ENCODE measurements at places on chromosomes 1 and 21.
A peak's percentile ranks its signal among the peaks of the same experiment; 100 is the strongest.

DNA sequence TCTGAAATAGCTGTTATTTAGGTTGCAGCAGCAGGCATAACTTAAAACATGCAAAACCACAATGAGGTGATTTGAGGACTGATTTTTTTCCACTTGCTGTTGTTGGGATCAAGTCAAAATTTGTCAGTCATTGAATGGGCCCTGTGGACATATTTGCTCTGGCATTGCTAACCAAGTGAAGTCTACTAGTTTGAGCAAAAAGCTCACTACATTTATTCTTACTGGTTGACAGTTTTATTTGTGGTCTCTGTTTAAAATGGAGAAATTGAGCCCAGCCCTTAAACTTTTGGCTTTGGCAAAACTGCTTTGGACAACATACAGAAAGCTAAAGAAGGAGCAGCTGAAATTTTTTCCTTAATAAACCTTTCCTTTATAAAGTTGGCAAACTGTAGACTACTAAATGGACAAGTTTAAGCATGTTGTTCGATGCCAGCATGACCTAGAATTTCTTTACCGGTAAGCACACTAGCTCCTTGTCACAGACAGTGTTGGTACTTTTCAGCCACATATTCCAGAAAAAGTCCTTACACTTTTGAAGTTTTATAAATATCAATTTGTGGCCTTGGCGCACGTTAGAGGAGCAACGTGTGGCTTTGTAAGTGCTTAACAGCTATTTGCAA is 234.6 kb downstream of the USP25 start:
- peaks cover 1% of the 10 kb centered on the region for H3K4me1 ChIP-seq
- DNase-seq = no peak

- H3K36me3 ChIP-seq = no peaks in the 10 kb centered on the region
- no peak for DNase-seq
- no peaks in the 10 kb centered on the region for H3K27me3 ChIP-seq
- no peak overlapping the region for H3K4me3 ChIP-seq
Observed at GRCh38 chr21:42358937-42359336, 7.4 kb downstream of the TFF1 start.

- H3K27ac ChIP-seq = no peak overlapping the region
- no peaks in the 10 kb centered on the region for H3K27me3 ChIP-seq
- no peaks in the 10 kb centered on the region for H3K36me3 ChIP-seq
- no peak overlapping the region for H3K4me3 ChIP-seq
- peaks cover 18% of the 10 kb centered on the region for H3K4me1 ChIP-seq
Observed at GRCh38 chr1:150564051-150564991, 15.1 kb downstream of the MCL1 start.

- H3K4me3 ChIP-seq = no peak overlapping the region
- H3K36me3 ChIP-seq = no peaks in the 10 kb centered on the region
- DNase-seq = no peak
- H3K4me1 ChIP-seq = peaks cover 5% of the 10 kb centered on the region
- H3K27me3 ChIP-seq = no peaks in the 10 kb centered on the region
Observed at GRCh38 chr1:40820251-40820797, 36.7 kb downstream of the KCNQ4 start.

GRCh38 chr1:209675565-209676154 is 448 bp downstream of the G0S2 start:
- H3K4me3 ChIP-seq = peak overlapping the region; percentile 34
- peaks cover 39% of the 10 kb centered on the region for H3K27me3 ChIP-seq
- no peaks in the 10 kb centered on the region for H3K36me3 ChIP-seq
- no peak overlapping the region for H3K27ac ChIP-seq
- no peaks in the 10 kb centered on the region for H3K4me1 ChIP-seq
- no peak for DNase-seq

GRCh38 chr1:224629965-224630364 is 13.8 kb downstream of the CNIH3 start:
- H3K4me3 ChIP-seq = no peak overlapping the region
- DNase-seq = no peak
- no peaks in the 10 kb centered on the region for H3K36me3 ChIP-seq
- no peak overlapping the region for H3K27ac ChIP-seq
- H3K4me1 ChIP-seq = peaks cover 2% of the 10 kb centered on the region

GRCh38 chr1:109787211-109787844 is 23.6 kb upstream of the EPS8L3 start:
- no peaks in the 10 kb centered on the region for H3K36me3 ChIP-seq
- H3K4me1 ChIP-seq = peaks cover 7% of the 10 kb centered on the region
- H3K27ac ChIP-seq = no peak overlapping the region
- no peaks in the 10 kb centered on the region for H3K27me3 ChIP-seq
- no peak overlapping the region for H3K4me3 ChIP-seq
- DNase-seq = no peak

- H3K4me1 ChIP-seq = peaks cover 11% of the 10 kb centered on the region
- no peak overlapping the region for H3K4me3 ChIP-seq
- H3K27ac ChIP-seq = no peak overlapping the region
- DNase-seq = no peak
- H3K36me3 ChIP-seq = peaks cover 4% of the 10 kb centered on the region
- no peaks in the 10 kb centered on the region for H3K27me3 ChIP-seq
Observed at GRCh38 chr1:43541721-43542401, 11.2 kb downstream of the PTPRF start.

- no peaks in the 10 kb centered on the region for H3K4me1 ChIP-seq
- H3K27ac ChIP-seq = no peak overlapping the region
Observed at GRCh38 chr1:233935297-233935868, 30.9 kb downstream of the SLC35F3 start.

GRCh38 chr1:202806845-202807450 is 1.3 kb downstream of the KDM5B start:
- H3K27me3 ChIP-seq = no peaks in the 10 kb centered on the region
- no peak for DNase-seq
- peak overlapping the region; percentile 97 for H3K4me3 ChIP-seq
- H3K27ac ChIP-seq = no peak overlapping the region
- H3K4me1 ChIP-seq = peaks cover 1% of the 10 kb centered on the region
